H4 (cell line): ENCODE measurements at places on chromosomes 7 and 10. TPM values are rescaled to one million over a fixed set of nuclear protein-coding genes. Genes with fewer than 3 reads are reported as not detected.

Gene TRPV6
- not detected in 2 replicates for total RNA-seq

Gene CC2D2B
- total RNA-seq, result 3.0 TPM in 1 of 2 replicates, not detected in the other

Gene FHIP2A
- total RNA-seq, result 10.8 and 14.0 TPM in 2 replicates

Gene CALML3
- total RNA-seq, result not detected in 2 replicates

Gene YKT6
- 132 and 136 TPM in 2 replicates for total RNA-seq

Gene ZNF853
- 2.8 and 3.7 TPM in 2 replicates for total RNA-seq

Gene ADCYAP1R1
- total RNA-seq, result 0.17 and 0.27 TPM in 2 replicates

Gene HSPA14
- total RNA-seq, result 16.3 and 19.5 TPM in 2 replicates

Gene ACSM6
- not detected in 2 replicates for total RNA-seq

Gene IFIT1
- total RNA-seq, result 102 and 123 TPM in 2 replicates

Gene PLPP4
- 2.6 and 14.7 TPM in 2 replicates for total RNA-seq

Gene KBTBD2
- total RNA-seq, result 49.4 and 63.6 TPM in 2 replicates

Gene EVX1
- not detected in 2 replicates for total RNA-seq

Gene KAZALD1
- total RNA-seq, result 10.2 and 22.5 TPM in 2 replicates

Gene AS3MT
- total RNA-seq, result not detected in 2 replicates

Gene GIMAP2
- 19.7 and 22.0 TPM in 2 replicates for total RNA-seq

Gene CYP3A4
- not detected in 2 replicates for total RNA-seq

Gene GRID1
- total RNA-seq, result 1.7 and 2.4 TPM in 2 replicates

Gene C10orf105
- not detected in 2 replicates for total RNA-seq

Gene TCAF2
- 1.9 and 2.7 TPM in 2 replicates for total RNA-seq

Gene TMEM225B
- 0.19 and 1.6 TPM in 2 replicates for total RNA-seq

Gene SYT15
- total RNA-seq, result 0.17 and 3.0 TPM in 2 replicates

Gene ZNF33A
- total RNA-seq, result 14.4 and 15.5 TPM in 2 replicates

Gene CLCN1
- total RNA-seq, result not detected in 2 replicates

Gene STEAP2
- total RNA-seq, result 5.8 and 9.0 TPM in 2 replicates

Gene NME8
- not detected in 2 replicates for total RNA-seq

Gene BAG3
- 8.8 and 10.7 TPM in 2 replicates for total RNA-seq

Gene ELN
- total RNA-seq, result not detected in 2 replicates

Gene CPA4
- 6.8 and 22.7 TPM in 2 replicates for total RNA-seq
